CD4-positive, alpha-beta T cell treated with Interleukin-15 for 1 hour (primary cell): ENCODE measurements at places on chromosomes 1 and 21.

DNA sequence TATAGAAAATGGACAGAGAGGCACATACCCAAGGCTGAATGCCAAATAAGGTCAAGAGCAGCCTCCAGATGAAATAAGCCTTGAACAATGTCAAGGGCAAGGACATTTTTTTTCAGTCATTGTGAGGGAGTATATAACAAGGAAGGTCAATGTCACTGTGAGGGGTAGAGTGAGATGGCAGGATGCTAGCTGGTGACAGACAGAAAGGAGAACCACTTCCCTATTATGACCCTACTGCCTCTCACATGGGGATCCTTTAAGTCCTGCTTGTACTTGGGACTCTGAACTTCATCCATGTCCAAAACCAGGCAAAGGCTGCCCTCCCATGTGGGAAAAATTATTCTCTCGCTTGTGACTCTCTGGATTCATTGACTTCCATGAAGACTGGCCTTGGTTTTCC lies 119.5 kb upstream of the COA6 start:
- no peak for DNase-seq

- DNase-seq = no peak
Measured at GRCh38 chr1:89681045-89681729, 48.3 kb downstream of the LRRC8C start.

DNA sequence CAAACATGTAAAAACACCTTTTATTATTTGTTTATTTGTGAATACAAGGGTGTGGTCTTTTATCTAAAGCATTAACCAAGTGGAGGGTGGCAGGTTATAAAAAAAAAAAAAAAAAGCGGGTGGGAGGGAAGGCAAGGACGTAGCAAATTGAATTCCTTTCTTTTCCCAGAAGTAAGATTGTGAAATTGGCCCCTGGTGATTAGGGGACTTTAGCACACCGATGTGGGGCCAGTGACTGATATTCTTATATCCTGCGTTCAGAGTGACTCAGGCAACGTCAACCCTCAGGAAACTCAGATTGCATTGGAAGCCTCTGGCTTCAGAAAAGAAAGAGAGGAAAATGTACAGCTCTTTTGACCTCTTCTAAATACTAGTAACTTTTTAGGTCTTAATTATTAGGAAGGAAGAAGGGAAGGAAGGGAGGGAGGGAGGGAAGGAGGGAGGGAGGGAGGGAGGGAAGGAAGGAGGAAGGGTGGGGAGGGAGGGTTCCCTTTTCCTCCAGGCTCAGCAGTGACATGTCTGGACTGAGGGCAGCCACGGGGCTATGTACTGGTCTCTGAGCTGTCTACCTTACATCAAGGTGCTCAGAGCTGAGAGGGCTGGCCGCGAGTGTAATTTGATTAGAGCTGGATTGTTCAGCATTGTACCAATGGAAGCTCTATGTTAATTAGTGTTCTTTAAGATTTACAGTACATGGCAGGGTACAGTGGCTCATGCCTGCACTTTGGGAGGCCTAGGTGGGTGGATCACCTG lies 30.2 kb downstream of the EVA1C start:
- no peak for DNase-seq

- no peak for DNase-seq
Measured at GRCh38 chr1:245096311-245097066, 58.3 kb upstream of the KIF26B start.

DNA sequence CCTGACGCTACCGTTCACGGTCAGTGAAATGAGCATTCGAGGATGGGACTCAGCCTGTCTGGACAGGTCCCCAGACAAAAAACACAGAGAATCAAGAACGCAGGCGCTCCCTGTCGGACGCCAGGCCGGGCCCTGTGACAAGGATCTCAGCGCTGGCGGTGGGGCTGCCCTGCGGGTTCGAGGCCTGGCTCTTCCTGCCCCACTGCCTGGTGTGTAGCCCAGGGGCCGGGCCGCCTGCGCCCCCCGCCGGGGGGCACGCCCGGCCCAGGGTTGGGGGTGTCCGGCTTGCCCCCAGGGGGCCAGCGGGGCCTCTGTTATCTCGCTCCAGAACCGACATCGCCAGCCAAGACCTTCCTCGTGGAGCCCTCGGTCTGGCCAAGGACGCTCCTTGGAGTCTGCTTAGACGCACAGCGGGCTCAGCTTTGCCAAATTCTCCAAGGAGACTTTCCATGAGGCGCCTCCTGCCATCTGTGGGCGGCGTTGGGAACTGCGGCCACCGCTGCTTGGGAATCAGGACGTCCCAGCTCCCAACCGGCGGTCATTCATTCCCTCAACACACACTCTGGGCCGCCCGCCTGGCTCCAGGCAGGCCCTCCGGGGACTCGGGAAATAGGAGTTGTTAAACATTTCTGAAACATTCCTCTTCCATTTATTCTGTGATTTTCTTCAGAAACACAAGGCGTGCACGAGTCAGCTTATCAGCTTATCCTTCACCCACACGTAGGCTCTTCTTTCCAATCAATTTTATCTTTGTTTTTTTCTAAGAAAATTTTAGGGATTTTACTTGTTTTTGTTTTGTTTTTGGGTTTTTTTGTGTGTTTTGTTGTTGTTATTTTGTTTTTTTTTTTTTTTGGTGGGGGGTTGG lies 11.3 kb upstream of the RIPK4 start:
- peak; percentile 28 for DNase-seq

DNA sequence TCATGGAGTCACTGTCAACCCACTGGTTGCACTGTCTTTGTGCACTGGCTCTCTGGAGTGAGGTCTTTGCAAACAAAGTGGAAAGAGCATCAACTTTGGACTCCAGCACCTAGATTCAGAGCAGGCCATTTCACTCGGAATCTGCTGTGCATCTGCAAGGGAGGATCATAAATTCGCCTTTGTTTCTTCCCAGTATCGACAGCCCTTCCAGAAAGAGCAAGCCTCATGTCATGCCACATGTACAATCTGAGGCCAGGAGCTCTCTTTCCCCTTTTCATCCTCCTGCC lies 853 bp upstream of the PCSK9 start:
- no peak for DNase-seq

DNA sequence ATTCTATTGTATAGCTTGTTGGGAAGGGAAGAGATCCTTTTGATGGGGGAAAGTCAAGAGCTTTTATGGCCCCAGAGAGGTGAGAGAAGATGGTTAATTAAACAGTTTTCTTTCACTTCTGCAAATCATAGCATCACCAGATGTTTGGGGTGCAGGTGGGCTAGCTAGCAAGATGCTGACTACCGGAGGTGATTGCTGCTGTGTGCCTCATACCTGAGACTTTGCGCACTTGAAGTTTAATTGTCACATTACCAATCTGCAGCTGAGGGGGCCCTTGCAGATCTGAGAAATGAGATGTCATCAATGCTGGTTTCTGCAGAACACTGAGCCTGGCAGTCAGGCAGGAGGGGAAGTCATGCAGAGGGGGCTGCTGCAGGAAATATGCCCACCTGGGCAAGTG lies 73.9 kb downstream of the SNRPE start:
- DNase-seq = no peak

DNA sequence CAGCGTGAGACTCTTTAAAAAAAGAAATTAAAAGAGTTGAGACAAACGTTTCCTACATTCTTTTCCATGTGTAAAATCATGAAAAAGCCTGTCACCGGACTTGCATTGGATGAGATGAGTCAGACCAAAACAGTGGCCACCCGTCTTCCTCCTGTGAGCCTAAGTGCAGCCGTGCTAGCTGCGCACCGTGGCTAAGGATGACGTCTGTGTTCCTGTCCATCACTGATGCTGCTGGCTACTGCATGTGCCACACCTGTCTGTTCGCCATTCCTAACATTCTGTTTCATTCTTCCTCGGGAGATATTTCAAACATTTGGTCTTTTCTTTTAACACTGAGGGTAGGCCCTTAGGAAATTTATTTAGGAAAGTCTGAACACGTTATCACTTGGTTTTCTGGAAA lies 31.2 kb downstream of the IFNAR1 start:
- no peak for DNase-seq

DNA sequence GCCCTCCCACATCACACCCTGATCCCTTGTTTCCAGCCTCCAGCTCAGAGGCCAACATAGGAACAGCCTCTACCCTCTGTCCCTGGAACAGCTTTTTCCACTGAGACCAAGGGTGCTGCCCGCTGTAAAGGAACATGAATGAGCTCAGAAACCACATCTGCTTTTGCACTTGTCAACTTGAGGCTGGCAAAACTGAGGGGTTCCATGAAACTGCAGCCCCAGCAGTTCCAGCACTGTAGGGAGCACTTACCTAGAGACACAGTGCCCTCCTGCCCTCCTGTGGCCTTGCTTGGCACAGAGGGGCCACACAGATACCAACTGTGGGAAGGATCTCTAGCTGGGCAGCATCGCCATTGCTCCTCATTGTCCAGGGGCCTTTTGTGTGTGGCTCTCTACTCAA lies 51.7 kb downstream of the ITPKB start:
- peak; percentile 60 for DNase-seq

- DNase-seq = no peak
Measured at GRCh38 chr1:118896416-118896815, 91.7 kb downstream of the TBX15 start.

- no peak for DNase-seq
Measured at GRCh38 chr1:95396557-95396956, 162.5 kb downstream of the RWDD3 start.

GRCh38 chr1:198178615-198179014 lies 21.8 kb downstream of the NEK7 start:
- no peak for DNase-seq

GRCh38 chr1:88777604-88778149 lies 93.6 kb downstream of the PKN2 start:
- DNase-seq = no peak

DNA sequence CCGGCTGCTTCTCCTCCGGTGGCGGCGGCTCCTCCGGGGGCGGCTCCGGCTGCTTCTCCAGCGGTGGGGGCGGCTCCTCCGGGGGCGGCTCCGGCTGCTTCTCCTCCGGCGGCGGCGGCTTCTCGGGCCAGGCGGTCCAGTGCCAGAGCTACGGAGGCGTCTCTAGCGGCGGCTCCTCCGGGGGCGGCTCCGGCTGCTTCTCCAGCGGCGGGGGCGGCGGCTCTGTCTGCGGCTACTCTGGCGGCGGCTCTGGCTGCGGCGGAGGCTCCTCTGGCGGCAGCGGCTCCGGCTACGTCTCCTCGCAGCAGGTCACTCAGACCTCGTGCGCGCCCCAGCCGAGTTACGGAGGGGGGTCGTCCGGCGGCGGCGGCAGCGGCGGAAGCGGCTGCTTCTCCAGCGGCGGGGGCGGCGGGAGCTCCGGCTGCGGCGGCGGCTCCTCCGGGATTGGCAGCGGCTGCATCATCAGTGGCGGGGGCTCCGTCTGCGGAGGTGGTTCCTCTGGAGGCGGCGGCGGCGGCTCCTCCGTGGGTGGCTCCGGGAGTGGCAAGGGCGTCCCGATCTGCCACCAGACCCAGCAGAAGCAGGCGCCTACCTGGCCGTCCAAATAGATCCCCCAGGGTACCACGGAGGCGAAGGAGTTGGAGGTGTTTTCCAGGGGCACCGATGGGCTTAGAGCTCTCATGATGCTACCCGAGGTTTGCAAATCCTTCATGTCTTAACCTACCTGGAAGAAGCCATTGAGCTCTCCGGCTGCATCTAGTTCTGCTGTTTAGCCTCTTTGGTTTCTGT lies 2.0 kb downstream of the LORICRIN start:
- no peak for DNase-seq

GRCh38 chr1:167648252-167648849 lies 18.3 kb downstream of the RCSD1 start:
- no peak for DNase-seq

DNA sequence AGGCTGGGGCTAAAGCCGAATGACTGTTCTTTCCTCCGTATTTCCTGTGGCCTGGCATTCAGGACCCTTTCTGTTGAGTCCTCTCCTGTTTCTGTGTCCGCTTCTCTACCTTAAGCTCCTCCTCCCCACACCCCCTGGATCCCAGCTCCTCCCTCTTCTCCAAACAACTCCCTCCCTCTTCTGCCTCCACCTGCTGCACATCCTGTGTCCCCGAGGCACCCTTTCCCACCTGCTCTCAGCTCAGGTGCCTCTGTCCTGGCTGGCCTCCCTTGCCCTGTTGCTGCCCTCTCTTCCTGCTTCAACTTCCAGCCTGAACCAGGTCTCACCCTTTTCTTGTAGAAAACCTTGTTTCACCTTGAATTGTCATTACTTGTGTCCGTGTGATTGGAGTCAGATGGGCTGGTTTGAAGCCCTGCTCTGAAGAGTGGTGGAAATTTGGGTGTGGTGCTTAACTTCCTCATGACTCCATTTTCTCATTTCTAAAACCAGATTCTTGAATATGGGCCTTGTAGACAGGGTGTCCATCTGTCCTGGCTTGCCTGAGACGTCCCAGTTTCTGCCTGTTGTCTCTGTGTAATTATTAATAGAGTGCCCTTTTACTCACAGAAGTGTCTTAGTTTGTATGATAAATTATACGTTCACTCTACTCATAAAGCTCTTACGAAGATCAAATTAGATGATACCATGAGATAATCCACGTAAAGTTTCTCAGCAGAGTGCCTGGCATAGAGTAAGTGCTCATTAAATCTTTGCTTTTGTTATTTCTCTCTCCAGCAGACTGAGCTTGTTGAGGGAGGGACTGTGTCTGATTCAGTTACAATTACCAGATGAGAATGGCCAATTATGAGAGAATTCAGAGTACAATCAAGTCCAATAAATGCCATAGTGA lies 58.9 kb upstream of the TRABD2B start:
- no peak for DNase-seq

- DNase-seq = no peak
Measured at GRCh38 chr21:35873441-35873840, 186.9 kb downstream of the SETD4 start.

DNA sequence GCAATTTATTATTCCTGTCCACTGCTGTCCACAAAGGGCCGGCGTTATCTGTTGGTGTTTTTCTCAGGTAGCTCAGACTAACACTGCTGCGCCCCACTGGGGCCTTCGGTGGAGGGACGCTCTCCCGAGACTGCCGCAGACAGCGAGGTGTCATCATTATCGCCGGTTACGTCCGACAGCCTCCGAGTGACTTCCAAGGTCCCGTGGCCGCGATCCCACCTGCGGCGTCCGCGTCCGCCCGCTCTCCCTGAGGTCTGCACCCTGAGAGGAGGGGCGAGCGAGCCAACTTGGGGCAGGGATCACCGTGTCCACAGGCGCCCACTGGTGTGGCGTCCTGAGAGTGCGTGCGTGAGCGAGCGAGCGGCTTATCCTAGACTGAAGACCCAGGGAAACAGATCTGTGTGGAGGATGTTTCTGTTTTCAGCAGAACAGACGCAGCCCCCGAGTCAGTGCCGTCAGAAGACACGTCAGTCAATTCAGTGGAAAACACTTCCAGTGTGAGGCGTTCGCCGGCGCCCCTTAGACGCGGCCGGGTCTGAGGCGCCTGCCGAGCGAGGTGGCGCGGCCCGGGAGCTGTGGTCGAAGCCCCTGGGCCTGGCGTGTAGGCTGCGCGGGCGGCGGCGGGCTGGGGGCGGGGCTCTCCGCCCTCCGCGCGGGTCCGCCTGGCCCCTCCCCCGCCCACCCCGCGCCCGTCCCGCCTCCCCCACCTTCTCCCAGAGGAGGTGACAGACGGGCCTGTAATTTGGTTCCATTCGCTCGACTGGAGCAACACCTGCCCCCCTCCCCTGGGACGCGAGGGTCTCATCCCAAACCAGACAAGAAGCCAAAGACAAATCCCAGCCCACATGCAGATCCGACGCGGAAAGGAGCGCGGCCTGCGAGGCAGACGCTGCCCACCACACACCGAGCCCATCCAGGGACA lies 12.6 kb downstream of the NHLH2 start:
- DNase-seq = peak; percentile 20
